Brain (organoid and tissue), 16 donors: ENCODE measurements at places on chromosomes 13 and 19.

- no peak for DNase-seq
These were observed 7.8 kb downstream of the C19orf38 start for GRCh38 chr19:10855879-10856522.

GRCh38 chr19:1455336-1456120 is 5.6 kb downstream of the APC2 start:
- no peak for DNase-seq

DNA sequence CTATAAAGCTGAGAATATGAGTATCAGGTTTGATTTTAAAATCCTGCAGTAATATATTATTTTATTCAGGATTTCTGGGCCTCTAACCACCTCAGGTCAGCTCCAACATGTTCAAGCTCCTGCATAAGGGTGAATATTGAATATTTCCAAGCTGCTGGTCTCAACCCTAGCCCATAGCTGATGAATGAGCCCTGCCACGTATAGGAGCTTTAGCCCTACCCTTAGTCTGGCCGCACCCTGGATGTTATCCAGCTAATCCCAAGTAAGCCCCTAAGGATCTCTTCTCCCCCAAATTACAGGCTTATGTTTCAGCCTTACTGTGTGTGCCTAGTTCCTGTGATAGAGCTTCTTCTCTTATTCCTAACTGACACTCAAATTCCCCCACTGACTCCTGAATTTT is 240.6 kb downstream of the KCTD12 start:
- no peak for DNase-seq

GRCh38 chr19:5865772-5866171 is 4.6 kb downstream of the FUT5 start:
- DNase-seq = no peak

DNA sequence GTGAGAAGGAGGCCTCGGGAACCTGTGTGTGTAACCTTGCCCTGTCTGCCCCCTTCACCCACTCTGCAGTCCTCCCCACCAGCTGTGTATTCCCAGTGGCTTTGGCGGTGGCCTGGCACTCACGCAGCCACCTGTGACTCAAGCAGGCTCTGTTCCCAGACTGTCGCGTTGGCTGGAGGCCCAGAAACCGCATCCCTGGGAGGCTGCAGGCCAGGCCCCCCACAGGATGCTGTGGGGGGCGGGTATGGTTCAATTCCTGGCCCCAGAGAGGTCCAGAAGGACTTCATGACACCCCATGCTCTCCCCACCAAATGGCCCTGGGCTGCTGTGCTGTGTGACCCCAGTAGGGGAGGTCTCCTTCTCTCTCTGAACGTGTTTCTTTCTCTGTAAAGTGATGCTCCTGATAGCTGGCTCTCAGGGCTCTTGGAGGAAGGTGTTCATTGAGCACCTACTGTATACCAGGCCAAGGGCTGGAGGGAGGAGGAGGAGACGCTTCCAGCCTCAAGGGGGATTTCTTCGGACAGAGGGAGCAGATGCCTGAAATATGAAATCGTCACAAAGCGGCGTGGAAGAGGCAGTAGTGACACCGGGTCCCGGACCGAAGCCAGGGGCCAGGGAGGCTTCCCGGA is 1.9 kb upstream of the LINGO3 start:
- no peak for DNase-seq

- DNase-seq = peak; percentile 93
These were observed 293.6 kb downstream of the DNAJC15 start for GRCh38 chr13:43316946-43317353.

DNA sequence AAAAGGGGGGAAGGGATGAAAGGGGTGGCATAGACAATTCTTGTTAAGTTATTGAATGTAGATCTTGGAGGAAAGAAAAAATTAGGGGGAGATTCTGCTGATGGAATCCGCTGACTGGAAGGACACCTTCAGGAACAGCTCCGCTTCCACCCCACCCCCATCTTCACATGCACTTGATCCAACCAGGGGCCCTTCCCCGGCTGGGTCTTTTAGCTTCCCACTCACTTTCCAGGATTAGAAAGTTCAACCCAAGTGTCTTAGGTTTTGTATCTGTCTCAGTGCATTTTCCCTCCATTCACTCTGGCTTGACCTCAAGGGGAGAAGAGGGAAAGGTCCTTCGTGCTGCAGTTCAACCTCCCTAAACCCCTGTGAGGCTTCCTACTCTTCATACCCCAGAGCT is 141.4 kb downstream of the IRS2 start:
- no peak for DNase-seq

DNA sequence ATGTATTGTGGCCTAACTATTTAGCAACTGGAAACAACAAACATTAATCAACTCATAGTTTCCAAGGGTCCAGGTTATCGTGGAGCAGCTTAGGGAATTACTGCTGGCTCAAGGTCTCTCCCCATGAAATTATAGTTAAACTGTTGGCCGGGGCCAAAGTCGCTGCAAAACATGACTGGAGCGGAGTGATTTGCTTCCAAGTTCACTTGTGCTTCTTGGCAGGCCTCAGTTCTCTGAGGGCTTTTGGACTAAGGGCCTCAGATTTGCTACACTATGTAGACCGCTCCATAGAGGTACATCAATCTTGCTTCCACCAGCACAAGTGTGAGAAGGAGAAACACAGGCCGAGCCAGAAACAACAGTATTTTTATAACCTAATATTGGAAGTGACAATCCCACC is 9.4 kb upstream of the KBTBD7 start:
- DNase-seq = no peak

- no peak for DNase-seq
These were observed 49.8 kb downstream of the CBY2 start for GRCh38 chr13:45751885-45752284.

DNA sequence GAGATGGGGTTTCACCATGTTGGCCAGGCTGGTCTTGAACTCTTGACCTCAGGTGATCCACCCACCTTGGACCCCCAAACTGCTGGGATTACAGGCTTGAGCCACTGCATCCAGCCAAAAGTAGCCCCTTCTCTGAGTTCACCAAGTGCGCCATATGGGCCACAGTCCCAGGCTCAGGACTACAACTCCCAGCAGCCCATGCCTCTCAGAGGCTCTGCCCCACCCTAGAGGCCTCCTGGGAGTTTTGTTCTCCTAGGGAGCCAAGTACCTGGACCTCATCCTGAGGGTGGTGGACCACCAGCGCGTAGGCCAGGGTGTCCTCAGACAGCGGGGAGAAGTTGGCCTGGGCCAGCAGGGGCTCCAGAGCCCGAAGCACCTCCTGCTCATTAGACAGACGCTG is 18.8 kb downstream of the TMEM143 start:
- no peak for DNase-seq

DNA sequence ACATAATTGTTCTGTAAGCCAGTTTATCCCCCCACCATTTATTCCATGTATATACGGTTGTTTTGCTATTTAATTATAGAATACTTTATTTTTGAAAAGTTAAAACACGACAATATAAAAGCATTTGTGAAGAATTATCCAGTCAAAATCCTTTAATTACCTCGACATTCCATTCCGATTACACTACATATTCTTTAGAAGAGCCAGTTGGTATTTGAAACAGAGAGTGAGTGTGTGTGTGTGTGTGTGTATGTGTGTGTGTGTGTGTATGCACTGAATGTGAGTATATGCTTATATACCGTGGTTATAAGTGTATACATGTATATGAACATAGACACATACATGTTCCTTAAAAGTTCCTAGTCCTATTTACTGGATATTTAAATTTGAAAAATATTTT is 87.8 kb upstream of the KLF5 start:
- DNase-seq = no peak

GRCh38 chr19:8487137-8487851 is 15.1 kb downstream of the PRAM1 start:
- DNase-seq = no peak

DNA sequence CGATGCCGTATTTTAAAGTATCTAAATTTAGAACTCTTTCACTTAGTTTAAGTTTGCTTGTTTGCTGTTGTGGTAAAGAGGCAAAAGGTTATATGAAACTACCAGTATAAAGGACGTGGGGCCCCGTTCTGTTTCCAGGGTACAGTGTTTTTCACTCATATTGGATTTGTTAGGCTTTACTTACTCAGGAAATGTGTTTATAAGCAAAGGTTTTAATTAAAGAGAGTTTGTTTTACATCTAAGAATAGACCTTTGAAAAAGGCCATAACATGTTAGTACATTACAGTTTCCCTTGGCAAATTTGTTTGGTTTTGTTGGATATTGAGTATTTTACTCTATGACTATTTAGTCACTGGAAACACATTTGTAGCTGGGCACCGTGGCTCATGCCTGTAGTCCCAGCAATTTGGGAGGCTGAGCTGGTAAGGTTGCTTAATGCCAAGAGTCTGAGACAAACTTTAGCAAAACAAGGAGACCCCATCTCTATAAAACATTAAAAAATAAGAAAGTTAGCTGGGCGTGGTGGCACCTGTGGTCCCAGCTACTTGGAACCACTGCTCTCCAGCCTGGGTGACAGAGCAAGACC is 7.1 kb downstream of the DGKH start:
- no peak for DNase-seq

GRCh38 chr13:90700340-90700739 is 647.1 kb upstream of the MIR17HG start:
- DNase-seq = no peak

DNA sequence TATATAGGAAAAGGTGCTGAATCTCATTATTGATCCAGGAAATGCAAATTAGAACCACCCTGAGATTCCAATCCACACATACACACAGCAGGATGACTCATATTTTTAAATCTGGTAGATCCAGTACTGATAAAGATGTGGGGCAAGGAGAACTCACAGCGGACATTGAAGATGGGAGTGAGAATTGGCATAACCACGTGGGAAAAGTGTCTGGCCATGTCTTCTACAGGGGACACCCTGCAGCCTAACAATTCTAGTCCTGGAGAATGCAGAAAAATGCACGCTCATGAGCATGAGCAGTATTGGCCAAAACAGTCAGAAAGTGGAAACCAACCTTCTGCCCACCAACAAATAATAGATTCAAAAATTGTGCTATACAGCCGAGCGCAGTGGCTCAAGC is 13.5 kb upstream of the BCL3 start:
- DNase-seq = no peak

GRCh38 chr19:52188822-52189734 is 774 bp upstream of the PPP2R1A start:
- no peak for DNase-seq

DNA sequence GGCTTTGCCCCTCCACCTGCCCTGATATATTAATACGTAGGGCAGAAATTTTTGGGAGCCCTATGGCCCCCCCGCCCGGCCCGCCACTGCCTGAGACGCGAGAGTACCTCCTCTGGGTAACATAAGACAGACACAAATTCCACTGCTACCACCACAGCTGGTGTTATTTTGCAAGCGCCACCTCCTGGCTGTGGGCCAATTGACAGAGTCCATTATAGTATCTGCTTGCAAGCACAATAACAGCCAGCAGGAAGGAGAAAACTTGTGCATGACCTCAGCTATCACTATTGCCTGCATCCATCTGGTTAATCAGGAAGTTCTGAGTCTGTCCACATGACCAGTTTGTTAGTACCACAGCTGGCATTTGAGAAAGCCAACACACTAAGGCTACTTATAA is 25.3 kb upstream of the OR10H2 start:
- peak; percentile 63 for DNase-seq

DNA sequence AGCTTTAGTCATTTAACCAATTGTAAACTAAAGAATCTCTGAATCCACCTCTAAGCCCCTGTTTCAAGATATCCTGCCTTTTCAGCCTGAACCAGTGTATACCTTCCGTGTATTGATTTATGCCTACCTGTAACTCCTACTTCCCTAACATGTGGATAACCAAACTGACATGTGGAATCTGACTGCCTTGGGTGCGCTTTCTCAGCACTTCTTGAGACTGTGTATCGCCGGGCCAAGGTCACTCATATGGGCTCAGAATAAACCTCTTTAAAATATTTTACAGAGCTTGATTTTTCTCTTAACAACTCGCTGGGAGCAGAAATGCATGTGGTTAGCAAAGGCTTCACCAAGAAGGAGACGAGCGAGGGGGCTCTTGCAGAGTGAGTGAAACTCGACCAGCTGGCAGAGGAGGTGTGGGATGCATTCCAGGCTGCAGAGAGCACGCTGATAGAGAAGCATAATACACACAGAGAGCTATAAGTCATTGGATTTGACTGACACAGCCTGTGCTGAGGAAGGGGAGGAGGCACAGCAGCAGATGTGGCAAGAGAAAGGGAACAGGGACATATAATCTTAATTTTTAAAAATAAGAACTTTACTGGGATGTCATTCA is 268.2 kb upstream of the MAB21L1 start:
- DNase-seq = peak; percentile 91

GRCh38 chr13:41520016-41520659 is 62.8 kb downstream of the RGCC start:
- DNase-seq = no peak

DNA sequence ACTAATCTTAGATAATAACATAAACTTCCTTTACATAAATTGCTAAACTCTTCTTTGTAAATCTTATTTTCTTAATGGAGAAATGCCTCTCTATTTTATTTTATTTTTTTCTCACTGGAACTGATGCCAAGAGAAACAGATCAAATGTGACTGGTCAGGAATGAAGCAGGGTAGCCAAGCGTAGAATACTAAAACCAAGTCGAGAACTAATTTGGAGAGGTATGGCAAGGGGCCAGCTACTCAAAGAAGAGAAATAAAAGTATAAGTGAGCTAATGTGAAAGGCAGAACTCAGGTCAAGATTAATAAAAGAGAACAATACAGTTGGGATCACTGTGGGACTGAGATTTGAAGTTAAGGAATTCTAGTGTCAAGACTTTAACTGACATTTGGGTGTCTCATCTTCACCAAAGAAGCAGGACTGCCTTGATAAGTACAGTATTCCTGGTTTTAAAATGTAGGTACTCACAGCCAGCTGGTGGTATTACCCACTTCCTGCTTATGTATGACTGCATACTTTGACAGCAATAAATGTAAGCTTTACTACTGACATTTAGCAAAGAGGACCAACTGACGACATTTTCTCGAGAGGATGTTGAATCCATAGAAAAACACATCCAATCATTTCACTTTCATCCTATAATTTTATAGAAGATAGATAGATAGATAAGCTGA is 1192.2 kb downstream of the EFNB2 start:
- no peak for DNase-seq

DNA sequence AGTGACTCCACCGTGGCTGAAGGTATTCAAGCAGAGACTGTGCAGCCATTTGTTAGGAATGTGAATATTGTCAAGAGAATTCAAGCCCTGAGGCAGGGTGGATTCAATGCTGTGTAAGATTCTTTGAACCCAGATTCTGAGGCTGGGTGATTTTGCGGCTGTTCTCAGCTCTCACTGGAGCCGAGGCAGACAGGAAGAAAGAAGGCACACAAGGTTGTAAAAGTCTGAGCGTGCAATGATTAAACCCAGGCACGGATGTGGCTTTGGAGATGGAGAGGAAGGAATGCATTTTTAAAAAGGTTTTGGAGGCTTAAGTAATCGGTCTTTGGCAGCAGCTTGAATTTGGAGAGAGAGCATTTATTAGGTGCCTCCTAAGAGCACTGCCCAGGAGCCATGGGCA is 187.9 kb downstream of the KATNAL1 start:
- no peak for DNase-seq

GRCh38 chr13:113114511-113115362 is 7.9 kb upstream of the F10 start:
- DNase-seq = no peak

GRCh38 chr13:113164492-113164891 is 6.0 kb downstream of the PROZ start:
- DNase-seq = no peak

GRCh38 chr19:539429-540030 is 4.3 kb upstream of the GZMM start:
- no peak for DNase-seq
